ENCODE measurements at places on chromosomes 6 and 20. TPM values are rescaled to one million over a fixed set of nuclear protein-coding genes. Genes with fewer than 3 reads are reported as not detected.

- no peak overlapping the region for H3K4me3 ChIP-seq
- no peak for DNase-seq
- no peak overlapping the region for H3K27ac ChIP-seq
Observed at GRCh38 chr6:107543567-107543966, 53.6 kb downstream of the SOBP start.

- H3K4me3 ChIP-seq: no peak overlapping the region
- no peak for DNase-seq
- no peak overlapping the region for H3K27ac ChIP-seq
- H3K4me1 ChIP-seq: peaks cover 7% of the 10 kb centered on the region
Observed at GRCh38 chr6:33433001-33433543, 13.2 kb downstream of the SYNGAP1 start.

Gene SLC22A2
- not detected for total RNA-seq

GRCh38 chr6:138521790-138522189 is 22.5 kb upstream of the NHSL1 start:
- no peak for DNase-seq
- H3K36me3 ChIP-seq: no peaks in the 10 kb centered on the region
- no peak overlapping the region for H3K27ac ChIP-seq
- H3K4me3 ChIP-seq: no peak overlapping the region
- no peaks in the 10 kb centered on the region for H3K4me1 ChIP-seq
- no peaks in the 10 kb centered on the region for H3K27me3 ChIP-seq

Gene PNLDC1
- total RNA-seq: 0.72 TPM

DNA sequence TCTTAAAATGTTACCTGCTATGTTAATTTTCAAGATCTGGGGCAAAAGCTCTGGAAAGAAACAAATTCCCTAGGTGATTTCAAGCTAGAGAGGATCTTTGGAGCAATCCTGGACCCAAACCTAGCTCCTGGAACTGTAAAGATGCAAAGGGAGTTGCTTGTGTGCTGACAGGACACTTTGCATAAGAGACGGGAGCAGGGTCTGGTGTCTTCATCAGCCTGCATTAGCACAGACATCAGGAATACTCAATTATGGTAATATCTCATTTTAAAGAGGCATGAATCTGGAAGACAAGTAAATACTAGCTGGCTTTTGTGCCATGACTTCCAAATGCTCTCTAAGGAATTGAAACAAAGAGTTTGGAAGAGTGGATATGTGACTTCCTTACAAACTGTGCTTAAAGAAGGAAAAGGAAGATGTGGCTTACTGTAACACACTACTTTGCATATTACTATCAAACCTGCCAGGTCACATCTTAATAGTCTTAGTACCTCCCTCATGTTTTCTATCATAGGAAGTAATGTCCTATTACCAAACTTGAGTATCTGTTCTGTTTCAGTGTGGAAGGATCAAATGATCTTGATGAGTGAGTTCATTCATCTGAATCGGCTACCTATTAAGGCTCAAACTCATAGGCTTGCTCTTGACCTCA is 193.4 kb downstream of the ALDH8A1 start:
- H3K27me3 ChIP-seq: no peaks in the 10 kb centered on the region
- no peak for DNase-seq
- H3K4me3 ChIP-seq: no peak overlapping the region
- H3K27ac ChIP-seq: no peak overlapping the region
- no peaks in the 10 kb centered on the region for H3K4me1 ChIP-seq

Gene ID1
- total RNA-seq: 179 TPM

GRCh38 chr6:83867043-83867442 is 7.6 kb downstream of the CYB5R4 start:
- no peaks in the 10 kb centered on the region for H3K36me3 ChIP-seq
- H3K4me3 ChIP-seq: no peak overlapping the region
- DNase-seq: no peak
- H3K27ac ChIP-seq: no peak overlapping the region

DNA sequence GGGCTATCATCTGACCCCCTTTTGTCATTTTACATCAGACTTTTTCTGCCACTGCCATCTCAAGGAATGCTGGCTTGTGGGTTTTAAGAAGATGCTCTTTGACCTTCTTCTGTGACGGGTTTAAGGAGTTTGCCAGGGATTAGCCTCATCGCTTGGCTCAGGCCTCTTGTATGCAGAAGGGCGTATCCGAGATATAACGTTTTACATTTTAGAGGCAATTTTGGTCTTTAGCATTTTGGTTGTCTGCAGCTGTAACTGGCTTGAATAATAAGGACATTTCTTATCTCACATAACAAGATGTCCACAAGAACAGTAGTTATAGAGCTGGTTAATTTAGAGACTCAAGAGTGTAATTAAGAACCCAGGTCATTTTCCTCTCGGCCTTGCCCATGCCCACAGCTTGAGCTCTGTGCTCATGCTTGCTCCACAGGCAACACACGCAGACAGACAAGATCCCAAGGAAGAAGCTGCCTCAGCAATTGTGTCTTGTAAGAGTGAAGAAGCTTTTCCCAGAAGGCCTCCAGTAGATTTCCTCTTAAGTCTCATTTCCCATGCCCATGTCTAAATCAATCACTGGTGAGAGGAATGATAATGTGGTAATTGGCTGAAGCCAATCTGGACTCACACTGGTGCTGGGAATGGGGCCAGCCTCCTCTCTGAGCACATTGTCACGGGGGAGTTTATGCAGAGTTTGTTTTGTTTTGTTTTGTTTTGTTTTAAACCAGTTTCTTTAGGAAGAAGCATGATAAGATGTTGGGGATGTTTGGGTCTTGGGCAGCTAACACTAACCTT is 36.8 kb downstream of the PTCHD4 start:
- no peak for DNase-seq
- no peaks in the 10 kb centered on the region for H3K36me3 ChIP-seq
- no peaks in the 10 kb centered on the region for H3K4me1 ChIP-seq
- H3K4me3 ChIP-seq: no peak overlapping the region
- H3K27ac ChIP-seq: no peak overlapping the region
- H3K27me3 ChIP-seq: peaks cover 3% of the 10 kb centered on the region

DNA sequence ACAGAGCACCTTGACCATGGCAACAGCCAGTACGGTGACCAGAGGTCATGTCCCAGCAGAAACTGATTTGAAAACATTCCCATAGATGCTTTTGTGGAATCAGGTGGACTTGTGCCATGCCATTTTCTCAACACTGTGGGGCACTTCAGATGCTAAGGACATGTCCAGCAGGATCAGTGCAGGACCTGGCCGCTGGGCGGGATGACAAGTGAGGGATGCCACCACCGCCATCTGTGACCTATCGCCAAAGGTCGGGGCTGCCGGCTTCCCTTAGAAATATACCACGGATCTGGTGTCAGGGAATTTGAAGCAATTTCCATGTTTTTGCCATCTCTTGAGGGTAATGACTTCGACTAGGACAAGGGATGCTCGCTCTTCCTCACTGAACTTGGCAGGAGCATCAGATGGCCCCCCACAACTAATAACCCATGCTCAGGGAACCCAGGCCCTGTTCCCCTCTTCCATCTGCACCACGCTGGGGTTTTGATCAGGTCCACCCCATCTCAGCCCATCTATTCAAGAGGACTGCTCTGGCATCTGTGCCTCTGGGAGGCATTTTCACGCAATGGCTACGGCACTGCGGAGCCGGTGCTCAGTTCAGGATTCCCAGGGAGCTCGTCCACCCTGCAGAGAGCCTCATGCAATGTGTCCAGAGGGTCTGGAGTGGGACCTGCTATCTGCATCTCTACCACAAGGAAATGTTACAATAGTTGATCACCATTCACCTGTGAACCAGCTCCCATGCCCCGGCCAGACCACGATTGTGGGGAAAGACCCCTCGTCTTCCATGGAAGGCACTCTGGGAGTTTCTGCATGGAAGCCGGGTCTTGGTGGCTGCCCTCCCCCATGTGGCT is 302.6 kb downstream of the TAF4 start:
- H3K4me1 ChIP-seq: no peaks in the 10 kb centered on the region
- no peak for DNase-seq
- H3K27me3 ChIP-seq: no peaks in the 10 kb centered on the region
- H3K27ac ChIP-seq: no peak overlapping the region

Gene TFAP2B
- total RNA-seq: not detected

Data from colonic mucosa (tissue), 4 donors.